NCI-H774 (cell line): ENCODE measurements at places on chromosomes 11 and 22.

GRCh38 chr11:100805506-100806199 lies 118.6 kb downstream of the ARHGAP42 start:
- DNase-seq = no peak

DNA sequence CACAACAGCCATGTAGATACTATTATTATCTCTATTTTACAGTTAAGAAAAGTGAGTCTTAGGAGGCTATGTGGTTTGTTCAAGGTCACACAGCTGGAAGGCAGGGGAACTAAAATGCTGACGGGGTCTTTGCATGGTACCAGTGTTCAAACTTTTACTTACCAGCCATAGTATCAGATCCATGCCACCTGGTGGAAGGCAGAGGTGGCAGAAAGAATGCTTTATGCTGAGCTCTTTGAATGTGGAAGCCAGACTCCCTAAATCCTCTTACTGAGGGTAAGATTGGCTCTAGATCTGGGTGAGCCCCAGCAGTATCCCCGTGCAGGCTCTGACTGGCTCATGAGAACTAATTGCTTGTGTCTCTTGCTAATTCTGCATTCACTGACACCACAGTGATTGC lies 54.3 kb upstream of the NAV2 start:
- no peak for DNase-seq

GRCh38 chr11:94400839-94401772 lies at the start of gene GPR83:
Gene GPR83 (minus strand): TSS chr11:94401419. CDS start chr11:94401247, 172 bp downstream.
- no peak for DNase-seq

DNA sequence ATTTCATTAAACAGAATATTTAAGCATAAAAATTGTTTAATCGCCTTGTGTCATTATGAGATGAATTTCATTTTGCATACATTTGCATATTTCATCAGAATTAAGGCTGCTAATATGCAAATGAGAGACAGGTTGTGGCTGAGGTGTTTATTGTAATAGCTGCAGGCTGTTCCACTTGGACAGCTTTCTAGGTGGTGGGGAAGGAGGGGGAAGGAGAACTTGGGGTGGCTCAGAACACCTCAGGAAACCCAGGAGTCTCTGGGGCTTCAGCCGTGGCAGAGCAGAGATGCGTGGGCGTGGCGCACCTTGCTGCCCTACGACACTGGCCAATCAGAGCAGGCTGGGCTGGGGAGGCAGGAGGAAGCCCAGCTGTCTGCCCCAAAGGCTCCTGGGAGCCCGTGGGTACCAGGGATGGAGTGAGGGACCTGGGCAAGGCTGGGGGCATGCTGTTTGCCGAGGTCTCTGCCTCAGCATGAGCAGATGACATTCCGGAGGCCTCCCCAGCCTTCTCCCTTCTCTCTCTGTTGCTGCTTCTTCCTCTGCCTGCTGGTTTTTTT lies 542.9 kb downstream of the MN1 start:
- no peak for DNase-seq

- DNase-seq = no peak
Measured at GRCh38 chr11:98740321-98740720, 280.4 kb upstream of the CNTN5 start.

DNA sequence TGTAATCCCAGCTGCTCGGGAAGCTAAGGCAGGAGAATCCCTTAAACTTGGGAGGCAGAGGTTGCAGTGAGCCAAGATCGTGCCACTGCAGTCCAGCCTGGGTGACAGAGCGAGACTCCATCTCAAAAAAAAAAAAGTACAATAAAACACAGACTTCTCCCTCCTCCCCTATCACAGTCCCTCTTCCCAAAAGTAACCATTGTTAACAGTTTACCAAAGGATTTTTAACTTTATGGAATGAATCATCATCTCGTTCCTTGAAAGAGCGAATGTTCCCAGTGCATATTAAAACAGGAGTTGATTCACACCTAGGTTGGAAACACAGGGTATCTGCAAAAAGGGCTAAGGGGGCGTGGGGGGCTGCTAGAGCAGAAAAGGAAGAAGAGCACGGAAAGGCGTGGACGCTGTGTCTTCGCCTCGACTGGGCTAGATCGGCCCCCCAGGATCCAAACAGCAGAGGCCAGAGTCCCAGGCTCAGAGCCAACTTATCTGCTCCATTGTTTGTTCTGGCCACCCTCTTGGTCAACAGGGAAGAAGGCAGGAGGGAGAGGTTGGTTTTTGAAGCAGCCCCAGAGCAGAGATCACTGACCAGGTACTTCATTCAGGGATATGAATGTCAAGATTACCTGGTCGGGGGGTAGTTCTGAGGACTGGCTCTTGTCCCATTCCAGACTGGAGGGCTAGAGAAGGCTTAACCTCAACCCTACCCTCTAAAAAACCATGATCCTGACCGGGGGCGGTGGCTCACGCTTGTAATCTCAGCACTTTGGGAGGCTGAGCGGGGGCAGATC lies 2.1 kb upstream of the AHNAK start:
- no peak for DNase-seq

DNA sequence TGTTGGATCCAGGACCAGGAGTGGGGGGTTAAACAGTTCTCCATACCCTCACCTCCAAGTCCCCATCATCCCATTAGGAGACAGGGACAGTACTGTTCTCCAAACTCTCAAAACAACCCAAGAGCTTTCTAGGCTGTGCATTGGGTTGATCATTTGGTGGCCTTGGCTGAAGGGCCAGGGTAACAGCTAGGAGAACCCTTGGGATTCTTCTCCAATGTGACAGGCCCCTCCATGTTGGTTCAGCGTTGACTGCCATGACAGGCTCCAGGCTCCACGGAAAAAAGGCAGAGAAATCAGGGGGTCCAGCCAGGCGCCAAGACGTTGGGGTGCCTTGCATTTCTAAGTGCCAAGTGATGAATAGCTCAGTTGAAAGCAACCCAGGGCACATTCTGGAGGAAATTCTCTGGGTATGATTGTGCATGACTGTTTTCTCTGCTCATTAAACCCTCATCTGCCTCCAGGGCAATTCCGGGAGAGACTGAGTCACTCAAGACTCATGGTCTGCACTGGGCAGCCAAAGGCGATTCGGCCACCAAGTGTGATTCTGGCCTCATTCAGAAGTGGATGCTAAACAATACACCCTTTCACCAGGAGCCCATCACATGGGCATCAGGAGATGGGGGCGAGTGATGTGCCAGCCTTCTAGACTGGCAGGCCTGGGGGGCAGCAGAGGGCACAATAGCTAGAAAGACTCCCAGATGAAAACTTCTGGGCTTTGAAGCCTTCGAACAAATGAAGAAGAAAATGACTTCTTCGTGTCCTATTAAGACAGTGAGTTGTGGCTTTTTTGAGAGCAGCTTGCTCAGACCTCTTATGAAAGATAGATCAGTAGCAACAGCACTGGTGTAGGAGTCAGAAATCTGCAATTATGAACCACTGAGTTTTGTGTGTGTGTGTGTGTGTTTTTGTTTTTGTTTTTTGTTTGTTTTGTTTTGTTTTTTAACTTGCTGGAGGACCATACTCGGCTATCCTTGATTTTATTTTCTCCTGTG lies 27.7 kb downstream of the CD44 start:
- no peak for DNase-seq

DNA sequence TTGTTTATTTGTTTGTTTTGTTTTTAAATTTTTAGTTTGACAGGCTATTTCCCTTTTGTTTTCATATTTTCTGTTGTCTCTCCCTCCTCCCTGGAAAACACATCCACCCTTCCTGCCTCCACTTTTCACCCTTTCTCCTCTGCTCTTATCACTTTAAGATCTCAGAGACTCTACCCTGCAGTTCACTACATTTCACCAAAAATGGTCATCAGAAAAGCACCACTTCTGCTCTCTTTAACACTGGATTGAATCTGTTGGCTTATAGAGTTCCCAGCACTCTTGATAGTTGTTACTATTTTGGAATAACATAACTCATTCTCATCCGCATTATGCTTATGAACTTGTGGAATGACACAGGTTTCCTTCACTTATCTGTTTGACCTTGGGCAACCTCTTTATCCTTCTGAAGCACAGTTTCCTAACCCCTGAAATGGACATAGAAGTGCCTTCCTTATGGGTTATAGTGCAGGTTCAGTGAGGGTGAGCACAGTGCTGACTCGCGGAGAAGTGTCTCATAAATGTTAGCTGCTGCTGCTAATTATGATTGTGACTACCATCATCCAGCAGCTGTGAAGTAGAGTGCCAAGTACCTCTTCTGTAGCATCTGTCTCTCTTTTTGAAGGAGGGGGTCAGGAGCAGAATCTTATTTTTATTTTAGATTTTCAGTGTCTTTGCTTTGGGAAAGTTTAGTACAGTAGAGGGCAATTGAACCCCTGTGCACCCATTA lies 15.0 kb downstream of the TEAD1 start:
- no peak for DNase-seq

- no peak for DNase-seq
Measured at GRCh38 chr11:127506647-127507046, 506.1 kb upstream of the KIRREL3 start.

DNA sequence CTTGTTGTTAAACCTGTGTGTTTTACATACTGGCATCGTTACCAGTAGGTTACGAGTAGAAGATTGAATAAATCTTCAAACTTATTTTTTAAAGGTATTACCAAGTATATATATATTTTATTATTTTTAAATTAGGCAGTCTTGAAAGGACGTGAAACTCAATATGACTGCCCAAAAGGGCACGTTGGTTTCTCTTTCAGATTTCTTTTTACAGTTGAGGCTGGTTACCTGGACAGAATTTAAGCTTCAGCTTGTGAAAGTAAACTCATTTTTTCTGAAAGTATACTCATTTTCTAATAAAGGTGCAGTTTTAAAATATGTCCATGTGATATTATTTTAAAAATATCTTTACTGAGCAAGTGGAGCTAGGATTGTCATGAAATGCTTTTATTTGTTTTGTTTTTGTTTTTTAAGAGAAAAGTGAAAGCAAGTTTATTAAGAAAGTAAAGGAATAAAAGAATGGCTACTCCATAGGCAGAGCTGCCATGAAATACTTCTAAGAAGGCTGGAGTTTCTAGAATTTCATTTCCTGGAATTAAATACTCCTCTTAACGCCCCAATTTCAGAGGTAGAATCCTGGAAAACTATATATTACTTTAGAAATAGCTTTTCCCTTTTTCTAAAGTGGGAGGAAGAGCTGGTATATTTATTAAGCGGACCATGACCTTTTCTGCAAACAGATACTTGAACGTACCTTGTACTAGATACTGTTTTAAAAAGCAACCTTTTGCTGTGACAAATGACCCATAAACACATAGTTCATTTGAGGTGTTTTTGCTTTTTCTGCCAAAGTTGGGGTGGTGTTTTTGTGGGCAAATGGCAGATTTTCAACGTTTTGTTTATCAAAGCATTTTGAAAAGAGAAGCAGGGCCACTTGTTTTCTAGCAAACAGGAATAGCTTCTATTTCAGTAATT lies 1.9 kb downstream of the FBXO7 start:
- no peak for DNase-seq

DNA sequence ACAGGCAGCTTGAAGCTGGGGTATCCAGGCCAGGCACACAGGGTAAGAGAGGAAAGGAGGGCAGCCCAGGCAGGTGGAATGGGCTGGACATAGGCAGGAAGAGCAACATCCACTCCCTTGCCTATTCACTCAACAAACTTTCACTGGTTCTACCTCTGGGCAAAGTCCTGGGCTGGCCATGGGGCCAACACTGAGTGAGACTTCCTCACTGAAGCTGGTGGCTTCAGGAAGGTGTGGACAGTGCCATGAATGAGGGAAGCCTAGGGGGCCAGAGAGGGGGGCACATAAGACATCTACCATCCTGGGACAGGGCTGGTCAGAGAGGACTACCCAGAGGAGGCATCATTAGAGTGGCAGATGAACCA lies 44.9 kb upstream of the TCF20 start:
- DNase-seq = no peak

GRCh38 chr22:40578171-40578570 lies 58.3 kb downstream of the MRTFA start:
- no peak for DNase-seq

GRCh38 chr11:58254936-58255335 lies 13.1 kb downstream of the OR10W1 start:
- no peak for DNase-seq

DNA sequence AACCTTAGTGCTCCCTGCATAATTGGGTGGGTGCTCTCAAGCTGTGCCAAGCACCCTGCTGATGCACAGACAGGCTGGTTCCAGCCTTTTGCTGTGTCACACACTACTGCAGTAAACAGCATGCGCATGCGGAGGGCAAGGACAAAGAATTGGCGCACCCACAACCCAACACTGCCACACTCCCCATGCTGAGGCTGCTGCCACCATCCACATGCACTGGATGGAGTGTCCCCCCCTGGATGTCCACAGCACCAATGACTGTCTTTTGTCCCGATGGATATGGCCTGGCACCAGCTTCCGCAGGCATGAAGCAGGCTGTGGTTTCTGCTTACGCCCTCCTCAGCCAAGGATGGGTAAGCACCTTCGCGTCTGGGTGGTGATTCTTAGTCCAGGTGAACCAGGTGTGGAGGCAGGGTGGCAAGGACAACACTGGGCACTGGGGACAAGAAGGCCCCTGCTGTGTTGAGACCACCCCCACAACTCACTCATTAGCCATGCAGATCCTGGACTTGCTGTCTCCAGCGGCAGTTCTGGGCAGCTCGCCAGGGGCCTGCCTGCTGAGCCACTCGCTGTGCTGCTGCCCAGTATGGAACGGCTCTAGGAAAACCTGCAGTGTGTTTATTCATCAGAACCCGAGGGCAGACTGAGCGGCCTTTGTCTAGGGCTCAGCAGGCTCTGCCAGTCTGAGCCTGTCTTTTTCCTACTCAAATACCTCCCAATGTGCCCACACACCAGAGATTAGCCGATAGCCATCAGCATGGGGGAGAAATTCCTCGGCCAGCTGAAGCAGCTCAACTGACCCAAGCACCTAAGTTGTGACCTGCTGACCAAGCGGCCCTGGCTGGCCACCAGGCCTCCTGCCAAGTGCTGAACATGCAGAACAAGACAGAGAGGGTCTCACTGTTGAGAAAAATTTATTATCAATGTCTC lies 8.2 kb upstream of the NAP1L4 start:
- DNase-seq = peak; percentile 84

- no peak for DNase-seq
Measured at GRCh38 chr11:1371026-1371325, 18.8 kb upstream of the BRSK2 start.

- DNase-seq = no peak
Measured at GRCh38 chr11:30586251-30587144, at the start of gene MPPED2. Gene MPPED2 (minus strand): TSS chr11:30586353. CDS start chr11:30580373, 5,980 bp downstream.

DNA sequence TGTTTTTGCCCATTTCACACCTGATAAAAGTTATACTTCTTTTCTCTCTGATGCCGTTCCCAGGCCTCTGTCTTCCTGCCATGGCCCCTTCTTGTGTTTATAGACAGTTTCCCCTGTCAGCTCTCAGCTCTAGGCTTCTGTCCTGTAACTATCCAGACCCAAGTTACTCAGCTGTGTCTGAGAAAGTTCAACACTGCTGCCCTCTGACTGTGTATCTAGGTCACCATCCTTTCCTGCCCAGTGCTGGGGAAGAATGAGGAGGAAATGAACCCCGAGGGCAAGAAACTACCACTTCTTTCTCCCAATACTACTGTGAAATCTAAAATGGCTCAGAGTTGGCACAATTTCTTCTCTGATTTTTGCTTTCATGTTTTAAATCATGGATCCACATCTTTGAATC lies 29.6 kb downstream of the SNX19 start:
- no peak for DNase-seq
